ENCODE measurements at places on chromosomes 2 and 18.
A peak's percentile ranks its signal among the peaks of the same experiment; 100 is the strongest.

GRCh38 chr2:110904779-110905148, 172.4 kb downstream of the ACOXL start:
- no peak for DNase-seq

DNA sequence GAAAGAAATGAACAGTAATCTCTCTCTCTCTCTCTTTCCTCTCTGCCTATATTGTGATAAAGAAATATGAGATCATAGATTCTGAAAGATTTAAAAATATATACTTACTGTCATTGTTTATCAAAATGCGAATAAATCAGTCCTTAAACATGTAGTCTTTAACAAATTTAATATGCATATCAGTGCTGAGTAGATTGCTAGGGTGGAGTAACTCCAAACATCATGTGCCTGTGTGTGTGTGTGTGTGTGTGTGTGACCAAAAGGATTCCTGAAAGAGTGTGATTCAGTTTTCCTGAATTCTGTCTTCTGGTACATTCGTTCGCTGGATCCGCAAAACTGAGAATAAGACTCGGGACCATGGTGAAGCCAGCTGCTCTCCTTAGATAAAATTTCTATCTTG, 24.0 kb upstream of the DSEL start:
- DNase-seq, result no peak

- DNase-seq, result no peak
Observed at GRCh38 chr2:49832555-49832954, 678.2 kb upstream of the FSHR start.

- no peak for DNase-seq
Observed at GRCh38 chr2:37415128-37415820, 70.8 kb downstream of the QPCT start.

GRCh38 chr18:56660655-56661054, 9.5 kb downstream of the WDR7 start:
- DNase-seq, result no peak

GRCh38 chr2:11281186-11281585, 63.2 kb downstream of the ROCK2 start:
- no peak for DNase-seq

GRCh38 chr18:57806978-57807285, 3.8 kb upstream of the ATP8B1 start:
- DNase-seq, result peak; percentile 82

DNA sequence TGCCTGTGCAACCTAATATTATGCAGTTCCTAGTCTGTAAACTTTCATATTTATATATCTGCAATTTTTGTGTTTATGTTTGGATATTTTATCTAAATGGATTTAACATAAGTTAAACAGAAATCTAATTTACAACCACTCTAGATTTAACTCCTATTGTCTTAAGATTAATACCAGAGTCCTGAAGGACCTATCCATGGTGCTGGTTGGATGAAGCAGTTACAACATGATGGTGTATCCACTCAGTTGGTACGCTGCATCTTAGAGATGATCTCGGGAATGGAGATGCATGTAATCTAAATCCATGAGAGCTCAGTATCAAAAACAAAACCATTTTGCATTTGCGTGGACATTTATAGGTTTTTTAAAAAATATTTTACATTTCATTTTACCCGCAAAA, 745.9 kb upstream of the SLC8A1 start:
- no peak for DNase-seq

DNA sequence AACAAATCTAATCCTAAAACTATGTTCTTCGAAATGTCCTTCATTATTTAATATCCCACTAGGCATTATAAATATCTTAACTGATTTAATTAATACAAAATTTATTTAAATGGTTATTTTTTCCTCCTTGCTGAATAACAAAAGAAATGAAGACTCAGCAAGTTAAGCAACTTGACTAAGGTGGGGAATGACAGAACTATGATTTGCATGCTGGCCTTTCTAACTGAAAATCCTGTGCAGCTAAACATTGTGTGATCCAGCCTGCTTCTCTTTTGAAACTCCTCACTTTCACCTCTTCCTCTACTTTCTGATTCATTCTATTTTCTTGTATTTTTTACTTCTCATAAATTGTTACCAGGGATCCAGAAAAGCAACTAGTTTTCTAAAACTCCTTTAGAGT, 132.0 kb downstream of the CALCRL start:
- DNase-seq, result no peak

DNA sequence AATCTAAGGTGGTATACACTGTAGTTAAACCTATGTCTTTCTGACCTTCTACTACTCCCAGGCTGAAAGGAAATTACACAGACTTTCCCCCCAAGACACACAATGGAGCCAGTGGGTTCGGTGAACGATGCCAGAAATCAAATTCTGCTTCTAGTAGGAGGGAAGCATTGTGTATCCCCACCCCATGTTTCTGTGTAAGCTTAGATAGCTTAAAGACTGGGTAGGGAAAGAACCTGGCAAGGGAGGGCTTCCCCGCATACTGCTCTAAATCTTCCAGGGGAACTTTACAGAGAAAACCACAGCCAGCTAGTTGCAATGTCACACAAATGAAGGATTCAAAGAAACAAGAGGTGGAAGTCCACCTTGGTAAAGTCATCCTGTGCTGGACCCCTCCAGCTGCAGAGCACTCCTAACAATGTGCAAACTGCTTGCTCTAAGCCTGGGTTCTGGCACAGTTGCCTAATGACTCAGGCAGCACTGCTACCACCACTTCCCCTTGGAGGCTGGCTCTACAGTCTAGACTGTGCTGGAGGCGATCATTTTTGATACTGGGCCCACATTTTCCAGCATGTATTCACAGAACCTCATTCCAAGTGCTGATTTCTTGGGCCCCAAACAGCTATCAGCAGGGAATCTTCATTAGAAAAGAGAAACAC, 47.5 kb downstream of the TRIB2 start:
- DNase-seq, result no peak

DNA sequence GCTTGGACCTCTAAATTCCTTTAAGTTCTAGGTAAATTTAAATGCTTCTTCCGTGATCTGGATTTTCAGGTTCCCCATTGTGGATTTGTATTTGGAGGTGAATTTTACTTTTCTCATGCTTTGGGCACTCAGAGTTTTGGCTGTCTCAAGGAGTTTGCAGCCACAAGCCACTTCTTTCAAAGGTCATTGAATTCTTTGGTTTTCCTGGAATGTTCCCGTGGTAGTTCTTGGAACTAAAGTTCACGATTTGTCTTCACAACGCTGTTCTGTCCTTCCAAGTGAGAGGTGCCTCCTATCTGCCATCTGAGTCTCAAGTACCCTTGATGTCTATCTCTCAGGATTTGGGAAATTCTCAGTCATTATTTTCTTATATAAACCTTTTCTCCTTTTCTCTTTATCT, 1438.7 kb upstream of the ZEB2 start:
- no peak for DNase-seq

DNA sequence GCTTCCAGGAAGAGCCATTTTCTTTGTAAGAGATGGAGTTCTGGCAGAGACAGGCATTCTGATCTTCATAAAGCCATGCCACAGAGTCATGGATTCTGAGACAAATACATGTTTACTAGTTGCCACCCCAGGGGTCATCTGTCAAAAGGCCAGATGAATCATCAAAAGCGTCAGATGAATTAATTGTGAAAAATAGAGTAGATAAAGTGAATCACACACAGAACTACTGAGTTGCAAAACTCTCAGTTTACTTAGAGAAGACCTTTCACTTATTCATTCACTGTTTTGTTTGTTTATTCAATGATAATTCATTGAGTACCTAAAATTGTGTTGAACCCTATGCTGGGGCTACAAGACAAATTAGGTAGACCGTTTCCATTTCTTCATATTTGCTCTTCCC, 157.7 kb upstream of the SERPINE2 start:
- no peak for DNase-seq
